ENCODE measurements at places on chromosomes 3 and 15. TPM values are rescaled to one million over a fixed set of nuclear protein-coding genes. Genes with fewer than 3 reads are reported as not detected.

The UROC1 gene
- not detected for total RNA-seq

The ACKR4 gene
- total RNA-seq: not detected

The MYEF2 gene
- 7.0 TPM for total RNA-seq

DNA sequence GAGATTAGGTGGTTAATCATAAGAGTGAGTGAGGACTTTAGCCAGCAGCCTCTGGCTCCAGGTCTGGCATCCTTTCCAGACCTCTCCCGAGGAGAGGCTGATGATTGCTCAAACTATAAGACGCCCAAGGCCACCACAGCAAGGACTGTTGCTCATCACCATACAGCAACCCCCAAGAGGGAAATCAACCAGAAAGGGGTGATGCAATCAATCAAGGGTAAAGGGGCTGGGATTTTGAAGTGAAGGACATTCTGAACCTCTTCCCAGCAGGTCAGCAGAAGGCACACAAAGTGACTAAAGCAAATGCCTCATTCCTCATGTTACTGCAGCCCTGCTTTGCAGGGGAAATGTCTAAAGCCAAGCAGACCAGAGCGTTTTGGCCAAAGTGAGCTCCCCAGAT is 247.3 kb upstream of the IGF1R start:
- H3K36me3 ChIP-seq: no peaks in the 10 kb centered on the region
- no peak for DNase-seq
- H3K4me3 ChIP-seq: no peak overlapping the region
- peaks cover 72% of the 10 kb centered on the region for H3K27me3 ChIP-seq
- no peak overlapping the region for H3K27ac ChIP-seq
- H3K4me1 ChIP-seq: no peaks in the 10 kb centered on the region

DNA sequence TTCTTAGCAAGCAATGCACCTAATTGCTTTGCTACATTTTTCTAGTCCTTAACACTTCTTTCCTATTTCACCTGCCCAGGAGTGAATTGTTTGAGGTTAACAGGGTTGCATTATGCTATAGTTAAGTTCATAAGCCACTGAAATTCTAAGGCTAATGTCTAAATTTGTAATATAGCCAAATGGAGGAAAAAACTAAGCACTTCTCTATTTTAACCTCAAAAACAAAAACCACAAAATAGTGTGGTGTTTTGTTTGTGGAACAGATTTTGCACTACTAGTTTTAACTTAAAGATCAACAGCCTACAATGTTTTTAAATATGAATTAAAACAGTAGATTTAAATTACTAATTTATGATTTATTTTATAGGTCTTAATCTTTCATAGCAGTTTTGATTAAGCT is 5.5 kb downstream of the ATOSA start:
- H3K36me3 ChIP-seq: 0 out of 2 replicates have a peak, but pooled peaks cover 3% of the 10 kb centered on the region
- no peak overlapping the region for H3K27ac ChIP-seq
- no peak overlapping the region for H3K4me3 ChIP-seq

GRCh38 chr3:139198929-139199328 is 144.9 kb upstream of the MRPS22 start:
- no peak overlapping the region for H3K27ac ChIP-seq
- H3K4me3 ChIP-seq: no peak overlapping the region
- H3K36me3 ChIP-seq: no peaks in the 10 kb centered on the region
- no peaks in the 10 kb centered on the region for H3K4me1 ChIP-seq
- no peaks in the 10 kb centered on the region for H3K27me3 ChIP-seq

- H3K27ac ChIP-seq: no peak overlapping the region
- no peak overlapping the region for H3K4me3 ChIP-seq
- H3K27me3 ChIP-seq: no peaks in the 10 kb centered on the region
- no peaks in the 10 kb centered on the region for H3K36me3 ChIP-seq
Measured at GRCh38 chr3:186713499-186713898, 3.7 kb upstream of the KNG1 start.

GRCh38 chr15:76057332-76058000 is 2.3 kb upstream of the TMEM266 start:
- H3K4me1 ChIP-seq: peaks cover 7% of the 10 kb centered on the region
- no peaks in the 10 kb centered on the region for H3K36me3 ChIP-seq

Data from PC-3 (cell line).